ENCODE measurements at places on chromosomes 6 and 20.

GRCh38 chr20:58218665-58219341 is 9.7 kb downstream of the ANKRD60 start:
- DNase-seq, result no peak

- DNase-seq, result no peak
Measured at GRCh38 chr20:51810155-51811041, 8.1 kb upstream of the SALL4 start.

- no peak for DNase-seq
Measured at GRCh38 chr6:6981681-6982322, 126.0 kb upstream of the RREB1 start.

- DNase-seq, result no peak
Measured at GRCh38 chr20:61433816-61434215, 181.8 kb downstream of the CDH4 start.

GRCh38 chr6:113909224-113909856 is 52.2 kb downstream of the MARCKS start:
- peak; percentile 39 for DNase-seq

- DNase-seq, result no peak
Measured at GRCh38 chr6:169034516-169035167, 219.0 kb downstream of the THBS2 start.

DNA sequence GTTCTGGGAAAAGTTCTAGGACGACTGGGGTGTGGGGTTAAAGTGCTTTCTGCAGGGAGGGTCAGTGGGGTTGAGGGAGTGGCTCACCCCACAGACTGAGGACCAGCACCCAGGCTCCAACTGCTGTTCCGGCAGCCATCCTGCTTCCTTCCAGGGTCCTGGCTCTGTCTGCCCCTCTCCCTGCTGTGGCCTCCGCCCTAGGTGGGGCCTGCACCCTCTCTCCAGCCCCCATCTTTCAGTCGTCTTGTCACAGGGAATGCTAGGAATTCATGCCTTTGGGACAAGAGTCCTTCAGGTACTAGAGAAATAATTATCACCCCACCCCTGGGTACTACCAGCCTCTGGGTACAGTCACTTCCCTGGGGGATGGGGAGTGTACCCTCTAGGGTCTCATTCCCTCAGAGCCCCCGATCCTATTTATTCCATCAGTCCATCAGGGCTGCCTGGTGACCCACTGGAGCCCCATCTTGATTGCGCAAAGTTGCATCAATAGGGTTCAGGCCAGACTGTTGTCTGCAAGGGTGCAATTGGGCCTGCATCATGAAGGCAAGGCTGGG is at the start of gene AGER:
Gene AGER, minus strand, starts transcription at position 170 of the 557 bp plus-strand sequence. Its CDS starts 31 bp downstream, at position 139.
- DNase-seq, result no peak

GRCh38 chr6:56050530-56051201 is 175.3 kb upstream of the BMP5 start:
- no peak for DNase-seq

GRCh38 chr6:140542863-140543262 is 1168.4 kb upstream of the CITED2 start:
- DNase-seq, result no peak

- no peak for DNase-seq
Measured at GRCh38 chr6:20891161-20891560, 356.9 kb downstream of the CDKAL1 start.

GRCh38 chr6:142361779-142362750 is 60.3 kb downstream of the ADGRG6 start:
- no peak for DNase-seq

- no peak for DNase-seq
Measured at GRCh38 chr6:154123155-154123956, 84.3 kb downstream of the OPRM1 start.

- no peak for DNase-seq
Measured at GRCh38 chr6:43836507-43837240, 66.7 kb downstream of the VEGFA start.

DNA sequence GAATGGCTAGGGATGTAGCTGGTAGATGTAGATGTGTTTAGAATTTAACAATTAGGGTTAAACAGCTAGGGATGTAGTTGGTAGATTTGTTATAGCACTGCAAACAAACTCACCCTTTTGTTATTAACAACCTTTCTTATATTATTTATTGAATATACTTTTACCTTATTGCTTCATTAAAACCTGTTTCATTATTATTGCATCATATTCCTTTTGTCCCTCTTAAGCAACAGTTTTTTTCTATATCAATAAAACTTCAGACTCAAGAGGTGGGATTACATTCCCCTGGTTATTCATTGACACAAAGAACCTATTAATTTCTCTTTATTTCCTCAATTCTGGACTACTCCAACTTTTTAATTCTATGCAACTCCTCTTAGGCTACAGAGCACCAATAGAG is 661.2 kb downstream of the EYS start:
- no peak for DNase-seq

All from naive thymus-derived CD8-positive, alpha-beta T cell (primary cell).